ENCODE measurements at places on chromosomes 13 and 19.

GRCh38 chr19:18158467-18158866 is 5.5 kb downstream of the PIK3R2 start:
- no peak for DNase-seq

DNA sequence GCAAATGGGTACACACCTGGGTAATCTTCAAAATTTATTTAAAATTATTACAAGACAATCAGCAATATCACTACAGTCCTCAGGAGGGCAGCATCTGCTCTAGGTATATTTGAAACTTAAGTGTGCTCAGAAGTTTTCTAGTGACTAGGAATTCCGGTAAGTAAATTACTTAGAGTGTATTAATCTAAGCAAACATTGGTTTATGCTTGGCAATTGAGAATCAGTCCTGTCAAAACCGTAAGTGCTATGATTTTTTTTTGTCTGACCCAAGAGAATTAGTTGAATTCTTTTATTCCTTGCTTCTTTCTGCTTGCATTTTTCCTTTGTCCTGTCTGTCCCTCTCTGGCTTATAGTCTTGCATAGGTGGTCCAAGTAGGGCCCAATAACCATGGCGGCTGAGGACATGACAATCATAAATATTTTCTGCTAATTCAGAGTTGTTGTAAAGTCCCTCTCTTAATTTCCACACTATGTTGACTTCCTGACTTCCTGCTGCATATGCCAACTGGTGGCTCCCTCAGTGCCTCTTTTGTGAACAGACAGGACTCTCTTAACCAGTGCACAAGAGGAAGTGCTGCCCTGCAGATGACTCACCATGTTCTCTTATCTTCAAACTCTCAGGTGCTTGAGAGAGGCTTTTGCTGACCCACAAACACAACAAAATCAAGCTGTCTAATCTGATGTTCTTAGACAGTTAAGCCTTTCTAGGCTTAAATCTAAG is 82.2 kb downstream of the SLAIN1 start:
- DNase-seq, result peak; percentile 1

GRCh38 chr19:48421548-48421947 is 24.2 kb upstream of the GRWD1 start:
- DNase-seq, result no peak

GRCh38 chr19:36685835-36686234 is 1.6 kb upstream of the ZNF567 start:
- no peak for DNase-seq

DNA sequence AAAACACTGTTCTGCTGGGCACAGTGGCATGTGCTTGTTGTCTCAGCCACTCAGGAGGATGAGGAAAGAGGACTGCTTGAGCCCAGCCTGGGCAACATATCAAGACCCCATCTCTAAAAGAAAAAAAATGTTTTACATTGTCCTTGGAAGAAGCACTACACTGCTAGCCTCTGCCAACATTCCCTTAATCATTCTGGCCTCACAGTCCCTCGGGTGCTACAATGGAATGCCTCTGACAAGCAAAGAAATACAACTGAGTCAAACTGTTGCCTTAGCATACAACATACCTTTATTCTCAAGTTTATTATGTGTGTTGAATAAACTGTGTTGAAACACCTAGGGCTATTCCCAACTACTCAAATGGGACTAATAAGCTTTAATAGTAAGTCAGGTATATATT is 56.1 kb downstream of the PSPC1 start:
- no peak for DNase-seq

- DNase-seq, result no peak
These were observed 14.3 kb upstream of the FKRP start for GRCh38 chr19:46731584-46731983.

- DNase-seq, result no peak
These were observed 16.0 kb downstream of the SMG9 start for GRCh38 chr19:43738780-43739211.

GRCh38 chr13:95754069-95754468 is 77.1 kb downstream of the DNAJC3 start:
- DNase-seq, result no peak

DNA sequence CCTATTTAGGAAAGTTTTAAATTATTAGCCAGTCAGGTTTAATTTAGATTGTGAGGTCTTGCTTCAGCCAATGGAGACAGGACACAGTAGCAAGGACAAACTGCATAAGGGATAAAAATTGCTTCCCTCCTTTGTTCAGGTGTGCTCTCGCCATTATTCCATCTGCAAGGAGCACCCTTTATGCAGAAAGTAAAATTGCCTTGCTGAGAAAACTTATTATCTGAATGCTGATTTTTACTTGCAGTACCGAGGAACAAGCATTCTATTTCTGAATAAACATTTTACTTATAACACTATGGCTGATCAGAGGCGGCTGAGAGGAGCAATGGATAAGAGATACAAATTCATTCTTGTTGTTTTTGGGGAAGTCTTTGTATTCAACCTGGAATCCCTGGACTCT is 8.0 kb downstream of the CYP4F22 start:
- no peak for DNase-seq

DNA sequence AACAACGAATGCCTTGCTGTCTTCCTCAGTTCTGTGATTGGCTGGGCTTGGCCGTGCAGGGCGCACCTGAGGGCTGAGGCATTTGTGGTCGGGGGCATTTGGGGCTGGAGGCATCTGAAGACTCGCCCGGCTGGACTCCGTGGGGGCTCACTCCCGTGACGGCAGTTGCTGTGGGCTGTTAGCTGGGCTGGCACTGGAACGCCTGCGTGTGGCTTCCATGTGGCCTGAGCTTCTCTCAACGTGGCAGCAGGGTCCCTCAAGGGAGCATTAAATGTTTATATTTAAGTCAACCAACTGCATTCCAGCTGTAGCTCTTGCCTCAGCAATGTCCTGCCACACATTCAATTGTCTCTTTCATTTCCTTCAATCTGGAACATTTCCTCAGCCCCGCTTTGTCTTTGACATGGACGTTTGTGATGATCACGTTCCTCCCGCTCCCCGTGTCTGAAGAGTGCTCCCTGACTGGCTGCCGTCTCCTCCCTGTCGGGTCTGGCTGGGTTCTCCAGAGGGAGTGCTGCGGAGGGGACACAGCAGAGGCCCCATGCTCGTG is 21.0 kb downstream of the CCDC8 start:
- DNase-seq, result no peak

- DNase-seq, result no peak
These were observed 214.6 kb upstream of the SERP2 start for GRCh38 chr13:44158881-44159632.

- DNase-seq, result no peak
These were observed 90.2 kb upstream of the RNF113B start for GRCh38 chr13:98267080-98267912.

DNA sequence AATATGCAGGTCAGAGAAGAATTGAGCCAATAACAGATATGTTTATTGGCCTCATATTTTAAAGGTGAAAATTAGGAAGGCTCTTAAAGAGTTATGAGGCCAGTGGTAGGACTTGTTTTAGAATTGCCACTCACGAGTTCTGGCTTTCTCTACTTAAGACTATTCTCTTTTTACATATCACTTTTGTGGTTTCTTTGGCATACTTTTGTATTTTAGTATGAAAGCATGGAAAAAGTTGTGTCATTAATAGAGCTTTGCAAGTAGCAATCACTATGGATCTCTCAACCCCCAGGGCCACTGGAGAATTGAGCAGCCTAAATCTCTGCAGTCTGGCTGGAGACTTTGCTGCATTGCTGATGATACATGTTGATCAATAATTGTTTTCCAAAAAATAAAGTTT is 64.6 kb upstream of the SOX21 start:
- no peak for DNase-seq

DNA sequence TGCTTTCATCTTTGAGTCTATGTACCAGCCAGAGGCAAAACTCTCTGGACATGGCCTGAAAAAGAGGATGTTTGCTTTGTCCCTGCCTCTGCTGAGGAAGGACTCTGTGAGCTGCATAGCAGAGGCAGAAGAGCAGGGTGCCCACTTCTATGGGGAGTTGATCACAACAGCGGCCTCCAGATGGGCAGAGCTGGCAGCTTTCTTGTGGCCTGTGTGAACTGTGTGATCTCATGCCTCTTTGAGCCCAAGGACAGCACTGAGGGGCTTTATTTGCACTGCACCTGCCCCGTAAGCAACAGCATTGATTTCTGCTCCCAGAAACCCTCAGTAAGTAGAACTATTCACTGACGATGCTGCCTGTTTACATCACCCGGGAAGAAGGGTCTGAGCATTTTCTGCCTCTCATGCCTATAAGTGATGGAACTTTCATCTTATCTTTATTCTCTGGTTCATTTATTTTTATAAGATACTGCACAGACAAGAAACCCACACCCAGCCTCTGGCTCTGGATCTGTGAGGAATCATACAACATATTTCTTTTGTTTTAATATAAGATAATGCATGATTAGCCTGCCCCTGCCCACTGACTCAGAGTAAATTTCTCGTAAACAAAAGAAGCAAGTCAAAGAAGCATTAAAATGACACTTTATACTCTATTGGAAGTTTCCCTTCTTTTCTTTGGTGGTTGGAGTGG is 244.2 kb upstream of the SOX21 start:
- DNase-seq, result no peak

- no peak for DNase-seq
These were observed 39.6 kb upstream of the FREM2 start for GRCh38 chr13:38647312-38647711.

DNA sequence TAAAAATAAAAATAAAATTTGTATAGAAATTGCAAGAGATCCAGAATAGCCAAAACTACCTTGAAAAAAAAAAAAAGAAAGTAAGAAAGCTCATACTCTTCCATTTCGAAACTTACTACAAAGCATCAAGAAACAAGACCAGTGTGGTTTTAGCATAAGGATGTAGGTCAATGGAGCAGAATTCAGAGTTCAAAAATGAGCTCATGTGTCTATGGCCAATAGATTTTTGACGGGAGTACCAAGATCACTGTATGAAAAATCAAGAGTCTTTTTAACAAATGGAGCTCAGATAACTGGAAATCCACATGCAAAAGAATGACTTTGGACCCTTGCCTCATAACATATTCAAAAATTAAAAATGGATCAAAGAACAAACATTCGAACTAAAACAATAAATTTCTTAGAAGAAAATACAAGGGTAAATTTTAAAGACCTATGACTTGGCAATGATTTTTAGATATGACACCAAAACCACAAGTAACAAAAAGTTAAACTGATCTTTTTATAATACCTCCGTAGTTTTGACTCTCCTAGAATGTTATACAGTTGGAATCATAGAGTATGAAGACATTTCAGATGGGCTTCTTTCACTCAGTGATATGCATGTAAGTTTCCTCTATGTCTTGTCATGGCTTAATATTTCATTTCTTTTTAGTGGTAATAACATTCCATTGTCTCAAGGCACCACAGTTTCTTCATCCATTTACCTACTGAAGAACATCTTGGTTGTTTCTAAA is 43.2 kb downstream of the KLF12 start:
- DNase-seq, result no peak

GRCh38 chr13:21117104-21117809 is 55.9 kb upstream of the LATS2 start:
- no peak for DNase-seq

- DNase-seq, result no peak
These were observed at the start of gene SLC7A10 for GRCh38 chr19:33225458-33225926. SLC7A10 (minus strand) TSS chr19:33225850; CDS start chr19:33225703, 147 bp downstream.

- DNase-seq, result no peak
These were observed 9.3 kb downstream of the TMEM143 start for GRCh38 chr19:48354332-48354992.

- peak; percentile 43 for DNase-seq
These were observed 23.7 kb downstream of the SLC6A16 start for GRCh38 chr19:49301165-49301865.

GRCh38 chr13:62388515-62388914 is 972.9 kb upstream of the PCDH20 start:
- no peak for DNase-seq

- DNase-seq, result no peak
These were observed 199.4 kb downstream of the KLF12 start for GRCh38 chr13:73934771-73935170.

GRCh38 chr13:23707674-23708073 is 137.5 kb downstream of the TNFRSF19 start:
- no peak for DNase-seq

DNA sequence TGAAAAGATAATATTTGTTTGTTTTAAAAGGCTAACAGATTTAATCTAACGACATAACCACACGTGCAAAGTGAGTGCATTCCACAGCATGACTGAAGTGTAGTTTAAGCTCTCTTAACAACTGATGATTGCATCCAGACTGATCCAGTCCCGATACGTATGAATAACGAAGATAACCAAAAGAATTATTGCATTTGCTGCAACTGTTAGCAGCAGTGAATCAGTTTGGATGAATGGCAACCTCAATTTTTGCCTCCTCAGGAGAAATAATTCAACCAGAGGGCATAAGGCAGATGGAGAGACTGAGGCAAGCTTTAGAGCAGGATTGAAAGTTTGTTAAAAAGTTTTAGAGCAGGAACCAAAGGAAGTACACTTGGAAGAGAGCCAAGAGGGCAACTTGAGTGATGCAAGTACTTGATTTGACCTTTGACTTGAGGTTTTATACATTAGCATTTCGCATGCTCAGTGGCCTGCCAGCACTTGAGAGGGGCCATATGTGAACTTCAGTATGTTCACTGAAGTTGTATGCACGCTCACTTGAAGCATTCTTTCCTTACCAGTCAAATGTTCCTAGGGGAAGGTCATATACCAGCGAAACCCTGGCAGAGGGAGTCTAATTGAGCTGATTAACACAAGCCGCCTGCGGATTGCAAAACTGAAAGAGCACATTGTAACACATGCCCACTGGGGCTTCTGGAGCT is 835.0 kb upstream of the PCDH20 start:
- DNase-seq, result no peak

DNA sequence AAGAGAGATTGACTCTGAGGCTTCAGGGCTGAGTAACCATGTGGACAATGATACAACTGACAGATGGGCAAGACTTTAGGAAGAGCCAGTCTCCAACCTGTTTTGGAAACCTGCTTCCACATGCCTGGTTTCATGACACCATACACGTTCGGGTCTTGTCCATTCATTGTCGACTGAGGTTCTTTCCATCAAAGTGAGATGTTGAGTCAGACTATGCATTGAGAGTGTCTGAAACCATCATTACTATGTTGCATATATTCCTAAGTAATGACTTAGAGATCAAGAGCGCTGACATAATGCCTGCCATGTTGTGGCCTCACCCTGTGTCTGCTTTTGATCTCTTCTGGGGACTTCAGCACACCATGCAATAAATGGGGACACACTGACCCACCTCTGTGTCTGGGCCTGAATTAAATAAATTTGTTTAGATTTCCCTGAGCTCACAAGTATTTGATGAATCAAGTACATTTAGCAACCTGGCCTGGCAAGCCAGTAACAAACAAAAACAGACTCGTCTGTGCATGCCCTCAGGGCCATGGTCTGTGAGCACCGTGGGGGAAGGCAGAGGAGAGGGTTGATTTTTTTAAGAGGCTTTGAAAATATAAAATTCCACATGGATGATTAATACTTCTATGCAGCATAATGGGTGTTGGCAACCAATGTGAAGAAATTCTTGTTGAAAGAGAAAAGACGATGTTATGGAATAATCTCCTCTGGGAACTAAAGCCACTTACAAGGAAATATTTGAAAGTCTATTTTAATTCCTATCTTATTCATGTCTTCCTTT is 49.9 kb upstream of the UBAC2 start:
- DNase-seq, result peak; percentile 26

DNA sequence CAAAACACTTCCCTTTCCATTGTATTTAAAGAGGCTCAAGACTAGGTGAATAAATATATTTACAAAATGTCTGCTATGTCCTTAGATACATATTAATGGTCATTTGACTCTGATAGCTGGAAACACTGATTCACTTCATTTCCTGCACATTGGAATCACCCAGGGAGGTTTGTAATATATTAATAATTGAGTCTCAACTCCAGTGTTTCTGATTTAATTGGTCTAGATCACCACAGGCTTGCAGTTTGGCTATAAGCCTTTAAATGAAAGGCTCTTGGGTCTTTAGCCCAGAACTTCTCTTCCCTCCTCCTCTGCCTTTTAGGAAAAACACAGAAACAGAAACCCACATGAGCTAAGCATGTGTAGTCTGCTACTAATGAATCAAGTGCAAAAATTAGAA is 378.0 kb downstream of the TBC1D4 start:
- no peak for DNase-seq

Data from HS-27A (cell line).